ENCODE measurements at places on chromosomes 5 and 9.

GRCh38 chr9:135262248-135262647 is 174.8 kb downstream of the OLFM1 start:
- H3K27ac ChIP-seq = no peak overlapping the region
- H3K36me3 ChIP-seq = no peaks in the 10 kb centered on the region
- no peak for DNase-seq
- H3K4me3 ChIP-seq = no peak overlapping the region

DNA sequence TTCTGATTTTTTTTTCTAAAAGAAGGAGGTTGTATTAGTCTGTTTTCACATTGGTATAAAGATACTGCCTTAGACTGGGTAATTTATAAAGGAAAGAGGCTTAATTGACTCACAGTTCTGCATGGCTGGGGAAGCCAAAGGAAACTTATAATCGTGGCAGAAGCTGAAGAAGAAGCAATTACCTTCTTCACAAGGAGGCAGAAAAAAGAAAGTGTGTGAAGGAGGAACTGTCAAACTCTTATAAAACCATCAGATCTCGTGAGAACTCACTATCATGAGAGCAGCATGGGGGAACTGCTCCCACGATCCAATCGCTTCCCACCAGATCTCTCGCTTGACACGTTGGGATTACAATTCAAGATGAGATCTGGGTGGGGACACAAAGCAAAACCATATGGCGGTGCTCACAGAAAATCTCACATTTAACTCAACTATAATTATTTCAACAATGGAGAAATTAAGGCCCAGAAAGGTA is 27.1 kb downstream of the DPYSL3 start:
- no peak for DNase-seq
- no peak overlapping the region for H3K4me3 ChIP-seq

DNA sequence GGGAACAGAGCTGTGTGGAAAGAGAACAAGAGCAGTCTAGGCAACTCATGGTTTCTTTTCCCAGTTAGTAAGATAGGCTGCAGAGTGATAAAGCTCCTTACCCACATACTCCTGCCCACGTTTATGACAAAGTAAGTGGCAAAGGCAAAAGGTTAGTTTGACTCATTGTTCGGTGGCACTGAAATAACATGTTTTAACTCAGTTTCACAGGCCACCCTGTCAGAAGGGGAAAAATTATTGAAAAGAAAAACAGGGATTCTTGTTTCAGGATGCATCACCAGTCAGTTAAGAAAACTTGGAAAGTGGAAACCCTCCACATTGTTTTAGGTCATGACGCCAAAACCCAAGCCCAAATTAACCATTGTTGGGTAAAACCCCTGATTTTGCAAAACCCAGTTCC is 22.3 kb upstream of the DAB2 start:
- H3K4me3 ChIP-seq = no peak overlapping the region
- H3K27me3 ChIP-seq = peaks cover 3% of the 10 kb centered on the region
- no peak for DNase-seq
- peaks cover 25% of the 10 kb centered on the region for H3K4me1 ChIP-seq
- no peak overlapping the region for H3K27ac ChIP-seq

DNA sequence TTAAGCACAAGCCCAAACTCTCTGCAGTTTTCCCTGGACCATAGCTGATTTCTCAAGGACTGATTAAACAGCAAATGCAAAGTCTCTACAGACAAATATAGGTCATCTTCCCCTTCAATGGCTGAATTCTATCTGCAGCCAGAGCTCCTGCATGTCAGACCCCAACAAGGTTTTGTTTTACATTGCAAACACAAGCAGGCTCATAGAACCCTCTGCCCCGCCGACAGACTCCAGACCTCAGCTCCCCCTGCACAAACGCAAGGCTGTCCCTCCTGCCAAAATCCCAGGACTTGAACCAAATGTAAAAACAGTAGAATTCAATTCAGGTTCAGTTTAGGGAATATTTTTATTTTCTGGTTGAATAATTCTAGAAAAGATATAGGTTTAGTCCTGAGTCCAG is 526.7 kb upstream of the TRPC7 start:
- no peaks in the 10 kb centered on the region for H3K36me3 ChIP-seq
- no peak for DNase-seq
- H3K4me1 ChIP-seq = peaks cover 3% of the 10 kb centered on the region
- H3K4me3 ChIP-seq = no peak overlapping the region

DNA sequence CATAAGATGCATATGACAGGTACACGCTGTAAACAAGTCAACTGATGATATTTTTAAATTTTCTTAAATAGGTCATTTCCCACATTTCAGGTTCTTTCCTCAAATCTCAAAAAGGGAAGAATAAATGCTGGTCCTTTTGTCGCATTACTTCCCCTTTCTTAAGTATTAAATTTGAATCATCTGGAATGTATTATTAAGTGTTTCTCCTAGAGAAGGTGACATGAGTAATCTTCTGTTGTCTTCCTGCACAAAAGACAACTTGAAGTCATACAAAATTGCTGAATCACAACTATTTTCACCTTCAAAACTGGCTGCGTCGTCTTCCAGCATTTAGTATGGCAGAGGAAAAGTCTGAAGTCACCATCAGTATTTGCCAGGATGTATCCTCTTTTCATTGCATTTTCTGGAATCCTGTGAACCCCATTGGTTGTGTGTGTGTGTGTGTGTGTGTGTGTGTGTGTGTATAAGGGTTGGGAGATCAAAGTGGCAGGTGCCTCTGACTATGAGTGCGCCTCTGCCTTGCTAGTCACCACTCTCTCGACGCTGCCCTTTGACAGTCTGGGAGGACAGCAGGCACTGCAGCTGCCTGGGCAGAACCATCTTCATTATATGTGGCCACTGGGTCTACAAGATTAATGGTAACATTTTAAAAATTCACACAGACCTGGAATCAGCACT is 86.9 kb downstream of the MVB12B start:
- no peak overlapping the region for H3K27ac ChIP-seq
- DNase-seq = no peak
- H3K4me1 ChIP-seq = peaks cover 1% of the 10 kb centered on the region
- H3K27me3 ChIP-seq = no peaks in the 10 kb centered on the region

GRCh38 chr5:73304381-73304780 is 131.4 kb downstream of the TMEM174 start:
- no peaks in the 10 kb centered on the region for H3K36me3 ChIP-seq
- no peak for DNase-seq
- no peak overlapping the region for H3K27ac ChIP-seq
- H3K4me1 ChIP-seq = peaks cover 6% of the 10 kb centered on the region
- peaks cover 93% of the 10 kb centered on the region for H3K27me3 ChIP-seq

DNA sequence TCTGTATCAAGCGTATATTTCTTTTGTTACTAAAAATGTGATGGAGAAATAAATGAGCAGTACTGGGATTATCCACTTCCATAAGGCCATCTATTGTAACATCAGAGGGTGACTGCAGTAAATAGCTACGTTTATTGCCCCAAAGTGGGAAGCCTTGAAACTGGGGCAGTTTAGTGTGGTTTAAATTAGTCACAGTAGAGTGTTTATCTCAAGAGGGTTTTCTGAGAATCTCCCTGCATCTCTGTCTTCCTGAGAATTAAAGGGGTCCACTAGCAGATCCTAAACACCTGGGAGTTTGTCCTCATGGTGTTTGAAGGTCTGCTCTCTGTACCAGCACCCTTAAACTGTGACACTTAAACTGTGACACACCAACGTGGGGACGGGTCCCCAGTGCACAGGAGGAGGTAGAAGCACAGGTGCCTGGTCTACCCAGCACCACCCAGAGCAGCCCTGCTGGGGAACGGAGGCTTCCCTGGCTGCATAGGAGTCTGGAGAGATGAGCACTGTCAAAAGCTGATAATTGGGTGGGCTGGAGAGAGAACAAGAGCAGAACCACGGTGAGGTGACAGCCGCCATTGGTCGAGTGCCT is 25.2 kb downstream of the PRRC2B start:
- H3K36me3 ChIP-seq = peaks cover 12% of the 10 kb centered on the region
- H3K4me3 ChIP-seq = no peak overlapping the region
- peak overlapping the region; percentile 96 for H3K27ac ChIP-seq
- no peak for DNase-seq
- no peaks in the 10 kb centered on the region for H3K27me3 ChIP-seq
- peaks cover 57% of the 10 kb centered on the region for H3K4me1 ChIP-seq

DNA sequence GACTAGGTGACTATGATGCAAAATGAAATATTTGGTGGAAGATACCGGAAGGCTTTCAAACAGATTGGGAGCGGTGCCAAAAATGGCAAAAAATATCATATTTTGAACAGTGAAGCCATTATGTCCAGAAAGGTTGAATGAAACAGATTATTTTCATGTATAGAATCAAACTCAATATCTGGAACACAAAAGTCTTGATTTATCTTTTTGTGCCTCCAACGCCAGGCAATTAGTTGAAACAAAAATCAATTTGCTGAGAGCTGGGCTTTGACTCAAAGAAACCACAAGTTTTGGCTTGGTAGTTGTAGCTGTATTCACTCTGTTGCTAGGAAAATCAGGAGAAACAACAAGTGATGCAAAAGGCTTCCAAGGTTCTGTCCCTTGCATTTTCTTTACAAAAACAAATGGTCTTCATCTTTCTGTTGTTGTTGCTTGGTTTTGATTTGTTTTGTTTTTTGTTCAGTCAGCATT is 421.7 kb upstream of the TYRP1 start:
- no peaks in the 10 kb centered on the region for H3K27me3 ChIP-seq
- DNase-seq = no peak
- H3K36me3 ChIP-seq = no peaks in the 10 kb centered on the region
- H3K4me1 ChIP-seq = peaks cover 15% of the 10 kb centered on the region

DNA sequence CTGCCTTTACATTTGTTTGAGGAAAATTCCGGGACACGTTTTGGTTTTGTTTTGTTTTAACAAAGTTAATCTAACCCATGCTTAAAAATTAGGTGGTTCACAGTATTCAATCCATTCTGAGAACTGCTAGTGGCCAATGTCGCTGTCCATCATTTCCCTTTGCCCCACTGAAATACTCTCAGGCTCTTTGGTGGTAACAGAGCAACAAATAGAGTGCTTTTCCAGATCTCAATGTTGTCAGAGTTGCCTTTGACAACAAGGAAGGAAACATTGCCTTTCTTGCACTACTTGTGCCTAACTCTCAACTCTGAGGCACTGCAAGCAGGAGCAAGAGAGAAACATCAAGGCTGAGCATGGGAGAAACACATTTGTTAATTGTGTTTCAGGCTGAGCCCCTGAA is 154.0 kb downstream of the MCTP1 start:
- H3K27me3 ChIP-seq = no peaks in the 10 kb centered on the region
- no peak for DNase-seq
- H3K4me3 ChIP-seq = no peak overlapping the region
- no peaks in the 10 kb centered on the region for H3K36me3 ChIP-seq
- H3K4me1 ChIP-seq = no peaks in the 10 kb centered on the region

Measured in progenitor cell of endocrine pancreas (in vitro differentiated cells).